ENCODE measurements at places on chromosomes 12 and 14.

DNA sequence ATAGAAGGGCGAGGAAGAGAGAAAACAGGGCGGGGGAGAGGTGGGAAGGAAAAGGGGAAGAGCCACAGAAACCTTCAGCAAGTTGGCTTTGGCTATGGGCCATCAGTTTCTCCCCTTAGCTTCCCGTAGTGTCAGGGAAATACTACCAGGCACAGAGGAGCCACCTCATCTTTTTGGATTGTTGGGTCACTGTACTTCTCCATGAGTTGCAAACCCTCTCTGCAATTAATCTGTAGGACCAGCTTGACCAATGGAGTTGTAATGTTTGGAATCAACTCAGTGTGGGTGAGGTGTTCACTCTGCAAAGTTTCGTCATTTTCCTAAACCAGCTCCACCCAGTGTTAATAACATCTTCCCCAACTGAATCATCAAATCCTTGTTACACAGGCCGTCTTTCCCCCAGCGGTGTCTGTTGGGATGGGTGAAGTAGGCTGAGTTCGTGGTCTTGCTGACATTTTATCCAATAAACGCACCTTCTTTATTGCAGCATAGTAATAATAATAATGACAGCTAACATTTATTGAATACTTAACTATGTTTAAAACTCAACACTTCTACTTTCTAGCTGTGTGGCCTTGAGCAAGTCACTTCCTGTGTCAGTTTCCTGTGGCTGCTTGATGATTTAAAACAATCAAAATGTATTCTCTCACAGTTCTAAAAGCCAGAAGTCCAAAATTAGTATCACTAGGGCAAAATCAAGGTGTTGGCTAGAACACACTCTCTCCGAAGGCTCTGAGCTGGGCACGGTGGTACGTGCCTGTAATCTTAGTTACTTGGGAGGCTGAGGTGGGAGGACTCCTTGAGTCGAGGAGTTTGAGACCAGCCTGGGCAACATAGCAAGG, 8.1 kb upstream of the GLTP start:
- peak; percentile 29 for DNase-seq

GRCh38 chr12:40010899-40011774, 94.7 kb downstream of the SLC2A13 start:
- DNase-seq, result peak; percentile 43

GRCh38 chr12:6262623-6263022, 47.9 kb upstream of the PLEKHG6 start:
- no peak for DNase-seq

DNA sequence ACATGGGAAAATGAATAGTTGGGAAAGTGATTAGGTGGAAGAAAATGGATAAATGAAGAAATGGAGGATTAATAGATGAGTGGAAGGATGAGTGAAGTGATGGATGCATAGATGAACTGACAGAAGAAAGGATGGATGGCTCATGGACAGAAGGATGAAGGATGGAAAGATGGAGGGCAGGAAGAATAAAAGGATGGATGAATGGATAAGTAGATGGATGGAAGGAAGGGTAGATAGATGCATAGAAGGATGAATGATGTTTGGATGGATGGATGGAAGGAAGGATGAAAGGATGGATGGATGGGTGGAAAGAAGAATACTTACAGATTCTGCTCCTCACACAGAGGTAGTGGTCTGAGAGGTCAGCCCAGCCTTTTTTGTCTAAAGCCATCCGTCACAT, 35.8 kb upstream of the CHGA start:
- DNase-seq, result no peak

GRCh38 chr14:59424341-59425071, 40.7 kb downstream of the GPR135 start:
- DNase-seq, result no peak

- no peak for DNase-seq
These were observed 109.0 kb upstream of the AMIGO2 start for GRCh38 chr12:47188576-47189441.

DNA sequence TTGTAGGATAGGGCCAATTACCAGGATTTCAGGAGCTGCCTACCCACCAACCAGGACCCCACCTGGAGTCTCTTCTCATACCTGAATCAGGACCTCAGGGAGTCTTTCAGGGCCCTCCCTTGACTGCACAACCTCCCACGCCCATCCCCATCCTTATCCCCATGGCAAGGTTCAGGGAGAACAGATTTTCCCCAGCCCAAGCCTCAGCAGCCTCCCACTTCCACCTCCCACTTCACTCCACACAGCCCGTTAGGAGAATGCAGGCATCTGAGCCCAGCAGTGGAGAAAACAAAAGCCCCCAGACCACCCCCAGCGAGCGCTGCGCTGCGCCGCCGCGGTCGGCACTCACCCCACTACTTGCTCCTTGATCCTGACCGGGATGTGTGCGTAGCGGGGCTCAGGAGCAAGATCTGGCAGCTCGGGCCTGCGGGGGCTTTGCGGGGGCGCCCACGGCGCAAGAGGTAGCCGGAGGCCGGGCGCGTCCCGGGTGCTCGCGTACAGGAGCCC, 1.4 kb downstream of the B4GALNT1 start:
- DNase-seq, result no peak

- no peak for DNase-seq
These were observed 50.0 kb downstream of the NCOR2 start for GRCh38 chr12:124517260-124518050.

DNA sequence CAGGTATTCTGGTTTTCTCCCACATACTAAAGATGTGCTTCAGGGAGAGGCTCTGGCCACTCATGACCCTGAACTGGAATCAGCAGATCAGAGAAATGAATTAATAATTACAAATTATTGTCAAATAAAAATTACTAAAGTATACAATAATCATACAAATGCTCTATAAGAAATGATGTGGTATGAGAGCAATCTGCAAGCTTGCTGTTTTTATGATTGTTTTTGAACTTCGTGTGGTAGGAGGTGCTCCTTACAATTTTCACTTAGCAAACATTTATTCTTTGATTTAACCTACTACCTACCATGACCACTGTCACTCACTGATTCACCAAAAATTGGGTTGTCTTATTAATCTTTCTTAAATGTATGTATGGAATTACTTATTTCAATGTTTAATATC, 16.2 kb downstream of the ATP2B1 start:
- DNase-seq, result no peak

- no peak for DNase-seq
These were observed 127.9 kb downstream of the TMTC1 start for GRCh38 chr12:29655861-29656260.

DNA sequence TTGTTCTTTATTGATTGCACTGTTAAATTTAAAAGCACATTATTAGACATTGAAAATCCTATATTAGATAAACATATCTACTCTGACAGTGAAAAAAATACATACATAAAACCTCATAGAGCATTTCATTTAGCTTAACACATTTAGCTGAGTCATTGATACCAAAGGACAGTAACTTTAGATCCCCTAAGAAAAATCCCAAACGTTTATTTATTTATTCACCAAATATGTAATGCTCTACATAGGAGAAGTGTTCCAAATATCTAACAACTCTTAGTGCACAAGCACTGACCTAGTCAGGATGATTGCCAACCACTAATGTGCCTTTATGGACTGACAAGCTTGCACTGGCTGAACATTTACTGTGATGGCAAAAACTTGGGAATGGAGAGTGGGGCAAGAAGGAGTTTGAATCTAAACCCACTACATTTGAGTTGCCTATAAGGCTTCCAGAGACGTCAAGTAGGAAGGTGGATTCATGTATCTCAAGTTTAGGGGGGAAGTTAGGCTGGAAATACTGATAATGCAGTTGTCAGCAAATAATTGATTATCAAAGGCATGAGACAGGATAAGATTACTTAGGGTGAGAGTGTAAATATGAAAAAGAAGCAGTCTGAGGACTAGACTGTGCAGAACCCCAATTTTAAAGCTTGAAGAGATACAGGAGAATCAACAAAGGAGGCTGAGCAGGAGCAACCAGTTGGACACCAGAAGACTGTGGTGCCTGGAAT, 156.4 kb downstream of the PLCZ1 start:
- no peak for DNase-seq

DNA sequence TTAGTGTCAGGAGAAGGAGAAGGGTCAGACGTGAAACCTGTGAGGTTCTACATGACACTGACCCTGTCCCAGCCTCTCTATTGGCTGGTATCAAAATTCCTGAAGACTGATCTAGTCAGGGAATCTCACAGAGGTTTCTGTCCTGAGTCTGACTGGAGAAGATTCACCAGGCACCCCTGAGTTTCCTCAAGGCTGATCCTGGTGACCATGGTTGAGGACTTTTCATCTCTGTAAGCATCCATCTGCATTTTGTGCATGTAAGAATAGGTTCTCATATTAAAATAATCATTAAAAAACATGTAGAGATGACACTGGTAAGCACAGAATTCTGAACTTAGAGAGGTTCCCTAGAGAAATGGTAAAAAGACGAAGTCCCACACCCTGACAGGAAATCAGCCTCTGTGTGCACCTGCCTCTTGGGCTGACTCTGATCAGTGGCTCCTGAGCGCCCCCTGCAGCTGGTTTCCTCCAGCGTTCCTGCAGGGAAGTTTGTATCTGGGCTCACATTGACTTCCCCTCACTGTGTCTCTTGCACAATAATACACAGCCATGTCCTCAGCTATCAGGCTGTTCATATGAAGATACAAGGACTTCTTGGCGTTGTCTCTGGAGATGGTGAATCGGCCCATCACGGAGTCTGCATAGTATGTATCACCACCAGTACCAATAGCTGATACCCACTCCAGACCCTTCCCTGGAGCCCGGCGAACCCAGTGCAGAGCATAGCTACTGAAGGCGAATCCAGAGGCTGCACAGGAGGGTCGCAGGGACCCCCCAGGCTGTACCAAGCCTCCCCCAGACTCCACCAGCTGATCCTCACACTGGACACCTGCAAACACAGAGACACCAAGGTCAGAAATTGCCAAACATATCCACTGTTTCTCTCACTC, 991.9 kb downstream of the TMEM121 start:
- DNase-seq, result peak; percentile 91

GRCh38 chr12:16608946-16609539, 3.1 kb upstream of the LMO3 start:
- DNase-seq, result no peak

DNA sequence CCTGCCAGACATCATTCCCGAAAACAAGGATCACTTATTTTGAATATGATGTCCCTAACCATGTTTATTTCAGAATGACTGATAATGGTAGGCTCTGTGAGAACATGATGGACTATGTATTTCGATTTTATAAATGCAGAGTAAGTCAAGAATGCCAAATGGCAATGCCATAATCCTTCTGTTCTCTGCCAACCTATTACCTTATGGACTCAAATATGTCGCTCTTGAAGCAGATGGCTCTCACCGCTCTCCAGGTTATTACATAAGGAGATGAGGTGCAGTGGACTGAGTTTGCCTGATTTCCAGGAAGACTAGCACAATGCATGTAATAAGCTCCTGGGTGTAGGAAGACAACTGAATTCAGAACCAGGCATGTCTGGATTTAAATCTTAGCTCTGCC, 227.2 kb downstream of the BTG1 start:
- DNase-seq, result no peak

DNA sequence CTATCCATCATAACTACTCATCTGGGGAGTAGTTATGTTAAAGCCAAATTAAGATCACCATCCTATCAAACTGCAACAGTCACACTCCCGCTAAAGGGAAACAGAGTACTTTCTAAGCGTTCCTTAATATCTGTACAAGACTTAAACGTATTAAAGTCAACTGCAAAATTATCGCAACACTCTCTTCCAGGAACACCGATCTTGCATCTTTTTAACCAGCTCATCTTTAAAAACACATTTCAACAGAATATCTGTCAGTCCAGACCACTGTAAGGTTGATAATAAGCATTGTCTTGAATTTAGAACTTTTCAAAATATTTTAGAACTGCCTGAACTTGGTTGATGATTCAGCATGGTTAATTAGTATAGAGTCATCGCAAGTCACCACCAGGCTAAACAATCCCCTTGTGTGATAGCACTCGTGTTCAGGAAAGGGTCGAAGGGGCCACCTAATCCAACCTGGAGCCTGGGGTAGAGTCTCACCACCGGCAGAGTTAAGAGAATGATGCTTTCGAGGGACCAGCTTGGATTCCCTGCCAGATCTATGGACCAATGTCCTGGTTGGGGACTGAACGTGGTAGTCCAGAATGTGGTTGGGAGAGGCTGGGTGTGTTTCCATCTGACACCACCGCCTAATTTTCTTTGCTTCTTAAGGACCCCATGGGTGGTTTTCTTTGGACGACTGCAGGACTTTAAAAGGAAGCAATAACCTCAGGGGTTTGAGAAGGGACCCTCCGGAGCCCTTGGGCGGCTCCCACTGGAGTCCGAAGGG, 890 bp downstream of the SPTLC2 start:
- DNase-seq, result peak; percentile 29

- no peak for DNase-seq
These were observed 34.6 kb upstream of the CISTR start for GRCh38 chr12:53786411-53786810.

GRCh38 chr14:26959437-26959836, 361.6 kb upstream of the NOVA1 start:
- DNase-seq, result no peak

DNA sequence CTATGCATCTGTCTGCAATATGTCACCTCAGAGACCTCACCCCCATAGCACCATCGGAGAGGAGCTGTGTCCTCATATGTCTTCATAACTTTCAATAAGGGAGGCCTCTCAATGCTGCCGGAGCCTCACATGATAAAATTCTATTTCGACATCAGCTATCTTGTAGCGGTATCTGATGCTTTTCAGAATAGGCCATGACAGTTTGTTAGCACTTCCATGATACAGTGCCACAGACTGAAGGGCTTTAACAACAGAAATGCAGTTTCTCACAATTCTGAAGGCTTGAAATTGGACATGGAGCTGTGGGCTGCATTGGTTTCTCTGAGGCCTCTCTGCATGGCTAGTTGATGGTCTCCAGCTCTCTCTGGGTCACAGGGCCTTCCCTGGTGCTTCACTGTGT, 125.0 kb upstream of the PZP start:
- DNase-seq, result no peak

GRCh38 chr12:38056701-38057689, 259.6 kb upstream of the ALG10B start:
- no peak for DNase-seq

DNA sequence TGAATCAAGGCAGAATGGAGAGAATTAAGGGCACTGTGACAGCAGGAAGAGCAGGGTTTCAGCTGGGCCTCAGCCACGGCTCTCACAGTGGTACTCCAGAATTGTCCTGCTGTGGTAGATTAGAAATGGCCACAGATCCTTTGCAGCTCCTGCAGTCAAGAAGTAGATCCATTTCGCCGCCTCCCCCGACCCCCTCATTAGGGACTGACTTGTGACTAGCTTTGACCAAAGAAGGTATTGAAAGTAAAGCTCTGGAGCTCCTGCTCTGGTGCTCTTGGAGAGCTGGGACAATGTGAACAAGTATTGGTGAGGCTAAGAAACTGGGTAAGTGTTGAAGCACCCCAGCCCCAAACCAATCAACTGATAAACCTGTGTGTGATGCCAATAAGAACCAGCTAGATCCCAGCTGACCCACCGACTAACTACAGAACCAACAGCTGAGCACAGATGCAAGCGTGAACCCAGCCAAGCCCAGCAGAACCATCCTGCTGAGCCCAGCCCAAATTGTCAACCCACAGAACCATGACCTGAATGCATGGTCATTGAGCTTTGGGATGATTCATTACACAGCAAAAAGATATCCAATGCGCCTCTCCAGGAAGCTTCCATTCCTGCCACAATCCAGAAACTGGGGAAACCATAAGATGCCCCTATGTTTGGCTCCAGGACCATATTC, 50.7 kb downstream of the JAG2 start:
- DNase-seq, result no peak

All from stimulated activated naive CD8-positive, alpha-beta T cell treated with anti-CD3 and anti-CD28 coated beads, Interleukin-15, Interleukin-2, amounts not matched to agents 100 U/mL and 50 U/mL, for 24 hours (primary cell).